ENCODE measurements at places on chromosomes 4 and X. TPM values are rescaled to one million over a fixed set of nuclear protein-coding genes. Genes with fewer than 3 reads are reported as not detected.

GRCh38 chr4:53844133-53844532, 220.3 kb downstream of the CHIC2 start:
- DNase-seq: no peak

The PASD1 gene
- polyA plus RNA-seq: not detected

The POLN gene
- 0.97 TPM for polyA plus RNA-seq

- no peak for DNase-seq
These were observed 346.6 kb downstream of the OPHN1 start for GRCh38 chrX:68086709-68087108.

DNA sequence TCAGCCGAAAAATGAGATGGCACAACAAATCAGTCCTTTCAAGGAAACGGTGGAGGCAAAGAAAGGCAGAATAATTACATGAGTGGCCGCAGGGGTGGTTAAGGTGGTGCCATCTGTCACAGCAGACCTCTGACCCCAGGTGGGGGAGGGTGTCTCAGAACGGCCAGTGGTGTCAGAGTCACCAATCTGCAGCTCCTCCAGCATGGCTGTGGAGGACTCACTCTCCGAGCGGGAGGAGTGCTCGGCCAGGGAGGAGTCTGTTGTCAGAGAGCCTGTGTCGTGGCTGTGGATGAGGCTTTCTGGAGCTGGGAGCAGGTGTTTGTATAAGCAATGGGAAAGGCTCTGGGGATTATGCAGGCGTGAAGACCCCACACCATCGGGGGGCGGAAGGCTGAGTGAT, 130.3 kb upstream of the PDLIM3 start:
- DNase-seq: no peak

The TMPRSS11F gene
- polyA plus RNA-seq: not detected

The GIMD1 gene
- polyA plus RNA-seq: not detected

- no peak for DNase-seq
These were observed 77.4 kb downstream of the PSAPL1 start for GRCh38 chr4:7357323-7357722.

DNA sequence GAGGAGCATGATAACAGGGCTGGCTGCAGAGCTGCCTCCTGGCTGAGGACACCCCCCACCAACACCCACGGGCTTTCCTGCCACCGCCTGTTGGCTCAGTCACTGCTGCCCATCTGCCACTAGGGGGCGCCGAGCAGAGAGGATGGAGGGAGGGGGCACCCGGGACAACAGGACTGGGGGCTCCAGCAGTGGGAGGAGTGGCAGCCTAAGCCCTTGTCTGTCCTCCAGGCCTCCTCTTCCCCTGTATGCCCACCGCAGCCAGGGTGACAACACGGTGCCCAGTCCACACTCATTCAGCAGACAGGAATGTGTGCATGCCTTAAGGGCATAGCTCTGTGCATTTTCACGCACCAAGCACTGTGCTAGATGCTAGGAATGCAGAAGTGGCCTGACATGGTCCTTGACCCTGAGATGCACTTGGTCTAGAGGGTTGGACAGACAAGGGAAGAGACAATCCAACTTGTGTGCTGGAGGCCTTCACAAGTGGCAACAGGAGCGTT, 149.9 kb downstream of the AMMECR1 start:
- DNase-seq: no peak

DNA sequence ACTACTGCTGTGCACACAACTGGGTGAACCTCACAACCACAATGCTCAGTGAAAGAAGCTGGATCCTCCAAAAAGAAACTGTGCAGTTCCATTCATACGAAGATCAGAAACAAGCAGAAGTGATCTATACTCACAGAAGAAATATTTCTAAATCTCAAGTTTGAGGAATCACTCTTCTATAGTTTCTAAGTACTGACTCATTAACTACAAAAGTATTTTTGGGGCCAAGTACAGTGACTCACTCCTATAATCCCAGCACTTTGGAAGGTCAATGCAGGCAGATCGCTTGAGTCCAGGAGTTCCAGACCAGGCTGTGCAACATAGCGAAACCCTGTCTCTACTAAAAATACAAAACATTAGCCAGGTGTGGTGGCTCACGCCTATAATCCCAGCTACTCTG, 51.3 kb upstream of the RELL1 start:
- no peak for DNase-seq

DNA sequence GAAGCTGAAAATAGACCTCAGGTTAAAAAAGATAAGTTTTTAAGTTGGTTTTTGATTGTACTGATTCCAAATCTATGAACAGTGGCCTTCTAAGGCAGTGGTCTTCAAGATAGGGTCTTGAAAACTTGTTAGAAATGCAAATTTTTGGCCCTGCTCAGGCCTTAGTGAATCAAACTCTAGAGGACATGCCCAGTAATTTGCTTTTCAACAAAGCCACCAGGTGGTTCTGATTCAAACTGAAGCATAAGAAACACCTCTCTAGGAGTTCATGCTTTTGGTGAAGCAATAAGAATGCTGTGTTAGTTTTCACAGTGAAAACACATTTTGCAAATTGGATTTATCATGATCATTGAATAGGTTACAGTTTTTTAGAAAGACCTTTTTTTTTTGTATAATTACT, 1849.4 kb upstream of the AGA start:
- no peak for DNase-seq

- DNase-seq: no peak
These were observed 92.1 kb downstream of the STK32B start for GRCh38 chr4:5143306-5143861.

GRCh38 chr4:183967266-183967665, 62.2 kb downstream of the STOX2 start:
- DNase-seq: no peak

DNA sequence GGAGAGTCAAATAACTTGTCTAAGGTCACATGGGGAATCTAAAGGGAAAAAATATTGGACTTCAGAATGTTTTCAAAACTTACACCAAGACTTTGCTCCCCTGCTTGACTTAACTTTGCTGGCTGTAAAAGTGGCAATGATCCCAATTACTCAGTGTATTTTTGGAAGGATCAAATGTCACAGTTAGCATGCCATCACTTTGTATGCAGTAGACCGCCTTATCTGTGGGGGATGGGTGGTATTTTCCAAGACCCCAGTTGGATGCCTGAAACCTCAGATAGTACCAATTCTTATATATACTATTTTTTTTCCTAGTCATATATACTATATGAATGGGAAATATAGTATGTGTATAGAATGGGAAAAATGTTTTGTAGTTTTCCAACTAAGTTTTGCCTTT, 53.4 kb downstream of the COL4A6 start:
- DNase-seq: no peak

The TNIP3 gene
- 0.04 TPM for polyA plus RNA-seq

GRCh38 chrX:40083120-40083978, 14.4 kb downstream of the BCOR start:
- peak; percentile 35 for DNase-seq

DNA sequence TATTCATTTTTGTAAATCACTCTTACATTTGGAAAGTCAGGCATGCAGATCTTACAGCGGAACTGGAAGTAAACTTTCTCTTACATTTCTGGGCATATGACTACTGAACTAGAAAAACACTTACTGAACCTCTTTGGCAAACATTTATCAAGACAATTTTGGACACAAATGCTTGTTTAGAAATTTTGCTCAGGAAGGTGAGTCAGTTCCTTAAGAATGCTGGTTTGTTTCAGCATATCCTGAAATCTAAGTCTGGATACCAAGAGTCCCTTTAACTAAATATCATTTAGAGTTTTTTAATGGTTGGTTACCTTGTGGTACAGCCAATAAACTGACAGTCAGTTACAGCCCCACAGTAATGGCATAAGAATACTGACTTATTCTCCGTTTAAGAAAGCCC, 15.0 kb downstream of the SHISA3 start:
- no peak for DNase-seq

- no peak for DNase-seq
These were observed 305.4 kb upstream of the F9 start for GRCh38 chrX:139224953-139225665.

The SLC10A3 gene
- polyA plus RNA-seq: 11.9 TPM

The ODAM gene
- not detected for polyA plus RNA-seq

The ADH5 gene
- 109 TPM for polyA plus RNA-seq

- no peak for DNase-seq
These were observed 10.7 kb upstream of the SPCS3 start for GRCh38 chr4:176309046-176309445.

DNA sequence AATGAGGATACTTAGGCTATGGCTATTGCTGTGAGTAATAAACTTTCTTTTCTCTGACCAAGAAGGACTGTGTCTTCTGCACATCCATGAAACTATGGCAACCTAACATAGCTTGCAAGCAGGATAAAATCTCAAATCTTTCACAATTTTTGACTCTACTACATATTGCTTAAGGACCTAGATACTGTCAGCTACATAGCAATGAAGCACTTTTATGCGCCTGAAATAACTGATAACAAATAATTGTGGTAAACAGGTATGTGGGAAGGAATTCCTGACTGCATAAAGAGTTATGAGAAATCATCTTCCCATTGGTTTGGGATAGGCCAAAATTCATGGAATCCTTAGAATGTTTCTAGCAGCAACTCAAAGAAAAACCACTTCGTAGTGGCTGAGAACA, 41.2 kb upstream of the PDGFC start:
- no peak for DNase-seq

DNA sequence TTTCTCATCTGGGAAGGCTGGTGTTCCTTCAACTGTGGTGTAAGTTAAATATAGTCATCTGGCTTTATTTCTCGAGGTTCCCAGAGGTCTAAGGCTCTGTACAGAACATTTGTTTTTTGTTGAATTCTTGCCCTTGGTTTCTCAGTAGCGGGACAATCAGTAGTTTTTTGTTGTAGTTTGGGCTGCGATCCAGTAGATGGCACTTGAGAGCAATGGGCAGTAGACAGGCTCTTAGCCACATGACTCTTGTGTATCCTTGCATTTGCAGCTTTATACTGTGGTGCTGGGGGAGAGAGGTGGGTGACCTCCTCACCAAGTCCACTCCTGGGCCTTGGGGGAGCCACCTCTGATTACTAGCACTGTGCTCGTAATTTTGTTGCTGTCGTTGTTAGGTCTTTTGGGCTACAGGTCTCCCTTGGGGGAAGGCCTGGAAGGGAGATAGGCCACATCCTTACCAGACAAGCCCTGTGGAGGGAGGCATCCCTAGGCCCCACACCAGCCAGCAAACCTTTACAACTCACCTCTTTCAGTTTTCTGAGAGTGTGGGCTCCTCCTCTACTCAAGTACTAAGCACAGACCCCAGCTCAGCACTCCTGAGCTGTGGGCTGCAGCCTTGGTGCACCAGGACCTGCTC, 8.1 kb downstream of the ETDB start:
- DNase-seq: no peak

DNA sequence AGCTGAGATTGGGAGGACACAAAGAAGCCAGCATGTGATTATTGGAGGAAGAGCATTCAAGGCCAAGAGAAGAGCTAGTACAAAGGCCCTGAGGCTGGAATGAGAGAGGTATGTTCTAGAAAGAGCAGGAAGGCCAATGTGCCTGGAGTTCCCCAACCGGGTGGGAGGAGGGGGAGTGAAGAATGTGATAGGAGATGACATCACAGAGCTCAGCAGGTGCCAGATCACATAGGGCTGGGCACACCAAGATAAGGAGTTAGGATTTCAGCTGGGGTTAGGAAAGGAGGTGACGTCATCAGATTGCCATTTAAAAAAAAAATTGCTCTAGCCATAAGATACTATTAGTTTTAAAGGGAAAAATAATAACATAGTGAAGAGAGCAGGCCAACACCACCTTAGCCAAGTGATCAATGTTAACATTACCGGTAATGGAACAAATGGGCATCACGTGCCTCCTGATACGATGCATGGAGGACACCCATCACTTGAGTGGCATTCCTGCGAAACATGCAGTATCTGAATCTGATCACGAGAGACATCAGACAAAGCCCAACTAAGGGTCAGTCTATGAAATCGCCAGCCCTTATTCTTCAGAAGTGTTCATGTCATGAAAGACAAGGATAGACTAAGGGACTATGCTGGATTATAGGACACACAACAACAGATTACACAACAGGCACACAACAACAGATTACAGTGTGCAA, 344.3 kb downstream of the BCOR start:
- no peak for DNase-seq

GRCh38 chrX:10158279-10159144, 1.7 kb downstream of the CLCN4 start:
- peak; percentile 43 for DNase-seq

DNA sequence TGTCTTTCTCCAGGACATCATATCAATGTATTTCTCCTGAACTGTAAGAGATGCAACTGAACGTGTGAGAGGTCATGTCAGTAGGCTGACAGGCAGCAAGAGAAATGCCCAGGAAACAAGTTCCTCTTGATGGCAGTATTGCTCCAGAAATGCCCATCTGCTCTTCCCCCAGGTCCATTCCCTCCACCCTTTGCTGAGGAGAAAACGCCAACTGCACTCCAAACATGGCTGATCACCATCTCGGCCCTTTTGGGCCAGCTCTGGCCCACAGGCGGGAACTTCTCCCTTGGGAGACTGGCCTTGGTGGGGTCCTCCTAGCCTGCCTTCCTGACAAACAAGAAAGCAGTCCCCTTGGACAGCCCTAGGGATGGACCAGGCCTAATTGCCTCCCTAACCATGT, 276.5 kb upstream of the AGTR2 start:
- no peak for DNase-seq

DNA sequence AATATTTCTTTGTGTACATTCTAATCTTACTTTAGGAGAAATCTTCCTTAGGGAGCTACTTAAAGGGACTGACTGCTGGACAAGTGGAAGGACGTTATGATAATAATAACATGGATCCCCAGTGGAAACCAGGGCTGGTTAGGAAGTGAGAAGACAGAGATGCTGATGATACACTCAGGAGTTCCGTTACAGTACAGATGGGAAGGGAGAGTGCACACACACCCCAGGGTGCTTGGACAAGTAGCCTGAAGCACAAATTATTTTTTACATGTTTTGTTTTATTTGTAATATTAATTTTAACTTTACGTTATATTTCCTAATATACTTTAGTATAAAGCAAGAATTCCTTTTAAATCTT, 84.1 kb downstream of the BMPR1B start:
- no peak for DNase-seq

The MTTP gene
- polyA plus RNA-seq: 1.3 TPM

DNA sequence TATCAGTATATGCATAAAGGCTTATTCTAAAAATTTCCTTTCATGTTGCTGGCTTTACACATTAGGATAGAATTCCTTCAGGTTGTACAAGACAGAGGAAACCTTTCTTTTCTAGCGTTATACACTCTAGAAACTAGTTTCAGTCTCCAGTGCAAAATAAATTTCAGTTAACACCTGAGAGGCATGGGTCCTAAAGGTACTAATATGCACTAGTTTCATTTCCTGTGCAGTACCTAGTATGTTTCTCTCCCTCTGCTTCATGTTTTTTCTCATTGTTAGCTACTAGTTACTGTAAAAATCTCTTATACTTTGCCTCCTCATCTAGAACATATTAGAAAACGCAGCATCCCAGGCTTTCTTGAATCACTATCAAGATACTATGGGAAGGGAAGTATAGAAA, 54.0 kb downstream of the SNX25 start:
- DNase-seq: no peak
